Daoy (cell line): ENCODE measurements at places on chromosomes 13 and 19. TPM values are rescaled to one million over a fixed set of nuclear protein-coding genes. Genes with fewer than 3 reads are reported as not detected.

DNA sequence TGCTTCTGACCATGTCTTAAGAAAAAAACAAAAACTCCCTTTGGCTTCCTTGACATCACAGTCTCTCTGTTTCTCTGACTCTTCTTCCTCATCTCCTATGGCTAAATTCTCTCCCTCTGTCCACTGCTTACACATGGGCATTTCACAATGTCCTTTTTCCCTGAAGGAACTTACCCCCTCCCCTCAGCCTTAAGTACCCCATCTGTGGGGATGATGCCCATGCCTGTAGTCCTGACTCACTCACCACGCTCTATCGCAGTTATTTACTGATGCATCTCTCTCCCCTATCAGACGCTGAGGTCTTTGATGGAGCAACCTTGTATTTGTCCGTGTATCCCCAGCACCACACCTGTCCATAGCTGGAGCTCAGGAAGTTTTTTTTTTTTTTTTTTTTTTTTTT is 32.4 kb downstream of the ACTN4 start:
- no peak for DNase-seq

DNA sequence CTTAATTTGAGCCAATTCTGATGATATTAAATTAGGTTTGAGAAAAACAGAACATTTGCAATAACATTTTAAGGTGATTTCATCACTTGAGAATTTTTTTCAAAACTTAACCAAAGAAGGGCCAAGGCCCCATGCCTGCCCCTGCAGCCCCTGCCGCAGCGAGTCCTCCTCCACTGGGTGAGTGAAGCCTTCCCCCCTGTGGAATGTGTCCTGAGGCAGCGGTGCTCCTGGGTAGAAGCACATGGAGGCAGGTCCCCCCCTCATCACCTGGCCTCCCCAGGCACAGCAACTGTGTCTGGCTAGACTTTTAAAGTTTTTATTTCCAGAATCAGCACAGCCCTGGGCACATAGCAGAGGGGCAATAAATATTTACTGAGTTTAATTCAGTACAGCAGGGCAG is 10.8 kb downstream of the SOX1 start:
- no peak for DNase-seq

- no peak for DNase-seq
Measured at GRCh38 chr13:50812242-50812641, 31.2 kb downstream of the DLEU7 start.

GRCh38 chr13:75790198-75790970 is 154.3 kb downstream of the LMO7 start:
- DNase-seq: no peak

DNA sequence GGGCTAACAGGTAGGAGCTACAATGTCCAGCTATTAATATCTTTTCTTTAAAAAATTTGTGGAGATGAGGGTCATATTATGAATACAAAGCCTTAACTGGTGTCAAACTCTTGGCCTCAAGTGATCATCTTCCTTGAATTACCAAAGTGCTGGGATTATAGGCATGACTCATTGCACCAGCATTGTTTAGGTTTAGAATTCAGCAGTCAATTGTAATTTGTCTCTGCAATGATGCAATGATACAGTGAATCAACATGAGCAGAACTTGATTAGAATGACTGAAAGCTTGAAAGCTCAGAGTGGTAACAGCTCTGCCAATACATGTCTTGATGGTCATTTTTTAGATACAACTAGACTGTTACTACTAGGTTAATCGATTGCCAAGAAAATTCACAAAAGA is 752.8 kb upstream of the MIR17HG start:
- DNase-seq: no peak

- peak; percentile 31 for DNase-seq
Measured at GRCh38 chr13:20125129-20125782, 35.6 kb downstream of the GJA3 start.

- DNase-seq: no peak
Measured at GRCh38 chr19:41552558-41552957, 23.4 kb upstream of the CEACAM21 start.

- DNase-seq: peak; percentile 21
Measured at GRCh38 chr19:5738423-5738822, 18.0 kb downstream of the CATSPERD start.

GRCh38 chr19:20044663-20045062 is 5.4 kb upstream of the ZNF682 start:
- DNase-seq: no peak

DNA sequence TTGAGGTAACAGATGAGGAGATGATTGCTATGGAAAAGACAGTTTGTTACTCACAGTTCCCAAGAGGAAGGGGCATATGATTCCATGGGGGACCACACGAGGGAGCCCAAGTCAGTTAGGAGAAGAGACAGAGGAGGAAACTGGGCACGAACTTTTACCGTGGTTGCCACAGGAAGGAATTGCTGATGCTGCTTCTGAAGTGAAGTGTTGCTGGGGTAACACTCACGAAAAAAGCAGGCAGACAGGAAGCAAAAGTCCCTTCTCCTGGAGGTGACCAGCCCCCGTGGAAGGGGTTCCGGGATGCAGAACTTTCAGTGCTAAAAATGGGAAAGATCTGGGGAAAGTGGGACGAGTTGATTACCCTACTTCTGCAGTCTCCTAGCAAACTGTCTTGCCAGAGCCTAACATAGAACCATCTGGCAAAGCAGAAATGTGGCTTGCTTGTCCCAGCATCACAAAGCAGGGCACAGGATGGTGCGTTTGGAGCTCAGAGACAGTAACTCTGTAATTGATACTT is 35.4 kb upstream of the MAP3K10 start:
- peak; percentile 65 for DNase-seq

- no peak for DNase-seq
Measured at GRCh38 chr13:27680465-27680864, 58.8 kb downstream of the POLR1D start.

- DNase-seq: no peak
Measured at GRCh38 chr13:90233933-90234672, 1113.4 kb upstream of the MIR17HG start.

GRCh38 chr19:49492573-49493405 is 3.4 kb upstream of the RPS11 start:
- peak; percentile 43 for DNase-seq

DNA sequence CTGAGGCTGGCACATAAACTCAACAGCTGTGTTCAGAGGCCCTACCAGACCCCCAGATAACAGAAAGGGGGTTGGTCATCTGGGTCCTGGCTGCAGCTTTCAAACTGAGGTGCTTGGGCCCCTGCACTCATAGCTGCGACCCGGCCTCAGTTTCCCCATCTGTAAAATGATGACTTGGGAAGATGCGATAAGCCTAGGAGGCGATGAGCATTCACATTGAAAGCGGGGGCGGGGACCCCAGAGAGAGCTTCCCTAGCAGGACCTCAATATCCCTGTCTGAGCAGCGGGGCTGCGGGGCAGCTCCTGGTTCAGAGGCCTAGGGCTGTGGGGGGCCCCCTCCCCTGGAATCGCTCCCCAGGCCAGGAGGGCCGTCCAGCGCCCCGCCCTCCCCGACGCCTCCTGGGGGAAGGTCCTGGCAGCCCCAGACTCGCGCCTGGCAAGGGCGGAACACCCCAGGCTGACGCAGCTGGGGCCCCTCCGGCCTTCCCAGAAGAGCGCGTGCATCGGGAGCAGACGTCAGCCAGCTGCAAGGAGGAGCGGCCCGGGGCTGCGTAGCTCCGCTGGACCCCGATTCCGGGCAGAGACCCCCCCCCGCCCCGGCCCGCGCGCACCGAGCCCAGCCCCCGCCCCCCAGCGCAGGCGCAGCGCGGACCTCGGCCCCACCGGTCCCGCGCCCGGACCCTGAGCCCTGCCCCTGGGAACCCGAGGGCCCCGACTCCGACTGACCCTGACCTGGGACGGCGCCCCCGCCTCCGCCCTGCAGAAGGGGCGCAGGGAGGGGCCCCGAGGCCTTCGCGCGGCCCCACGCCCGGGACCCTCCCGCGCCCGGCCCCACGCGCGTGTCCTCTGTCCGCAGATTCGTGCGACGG is 3.5 kb downstream of the FSTL3 start:
- DNase-seq: peak; percentile 75

DNA sequence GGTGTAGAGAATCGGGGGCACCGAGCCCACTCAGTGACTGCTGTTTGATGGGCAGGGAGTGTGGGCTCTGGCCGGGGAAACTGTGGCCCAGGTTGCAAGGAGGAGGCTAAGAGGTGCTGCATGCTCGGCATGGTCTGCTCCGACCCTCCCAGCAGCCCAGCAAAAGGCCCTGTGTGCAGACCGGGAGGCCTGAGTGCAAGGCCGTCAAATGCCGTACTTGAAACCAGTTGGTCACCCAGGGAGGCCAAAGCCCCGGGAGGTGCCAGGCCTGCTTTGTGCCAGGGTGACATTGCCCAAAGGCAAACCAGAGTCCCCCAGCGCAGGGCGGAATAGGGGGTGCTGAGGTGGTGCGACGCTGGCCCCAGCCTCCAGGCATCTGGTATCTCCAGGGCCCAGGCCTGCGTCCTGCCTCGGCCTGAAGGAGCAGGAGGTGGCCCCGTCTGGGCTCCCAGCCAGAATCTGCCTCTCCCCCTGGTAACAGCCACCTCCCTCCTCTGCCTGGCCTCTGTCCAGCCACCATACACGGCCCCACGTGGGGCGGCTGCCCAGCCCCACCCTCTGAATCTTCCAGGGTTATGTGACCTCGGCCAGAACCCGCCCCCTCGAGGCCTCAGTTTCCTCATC is 4.0 kb downstream of the PIK3R2 start:
- peak; percentile 87 for DNase-seq

DNA sequence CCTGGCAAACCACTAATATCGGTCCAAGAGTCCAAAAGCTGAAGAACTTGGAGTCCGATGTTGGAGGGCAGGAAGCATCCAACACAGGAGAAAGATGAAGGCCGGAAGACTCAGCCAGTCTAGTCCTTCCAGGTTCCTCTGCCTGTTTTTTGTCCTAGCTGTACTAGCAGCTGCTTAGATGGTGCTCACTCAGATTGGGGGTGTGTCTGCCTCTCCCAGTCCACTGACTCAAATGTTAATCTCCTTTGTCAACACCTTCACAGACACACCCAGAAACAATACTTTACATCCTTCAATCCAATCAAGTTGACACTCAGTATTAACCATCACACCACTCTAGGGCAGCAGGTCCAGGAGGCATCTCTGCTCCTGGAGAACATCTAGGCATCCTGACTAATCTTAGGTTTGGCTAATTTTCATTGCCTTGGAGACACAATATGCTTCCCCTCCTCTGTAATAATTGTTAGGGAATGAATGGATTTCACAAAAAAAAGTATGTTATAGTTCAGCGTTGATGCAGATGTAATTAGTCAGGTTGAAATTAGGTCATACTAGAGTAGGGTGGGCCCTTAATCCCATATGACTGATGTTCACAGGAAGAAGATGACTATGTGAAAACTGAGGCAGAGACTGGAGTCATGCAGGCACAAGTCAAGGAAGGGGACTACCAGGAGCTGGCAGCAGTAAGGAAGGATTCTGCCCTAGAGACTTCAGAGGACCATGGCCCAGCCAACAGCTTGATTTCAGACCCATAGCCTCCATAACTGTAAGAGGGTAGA is 183.4 kb downstream of the RBM26 start:
- no peak for DNase-seq

GRCh38 chr19:23318143-23318542 is 67.9 kb upstream of the ZNF724 start:
- no peak for DNase-seq

- no peak for DNase-seq
Measured at GRCh38 chr19:27962264-27962663, 1250.7 kb downstream of the UQCRFS1 start.

DNA sequence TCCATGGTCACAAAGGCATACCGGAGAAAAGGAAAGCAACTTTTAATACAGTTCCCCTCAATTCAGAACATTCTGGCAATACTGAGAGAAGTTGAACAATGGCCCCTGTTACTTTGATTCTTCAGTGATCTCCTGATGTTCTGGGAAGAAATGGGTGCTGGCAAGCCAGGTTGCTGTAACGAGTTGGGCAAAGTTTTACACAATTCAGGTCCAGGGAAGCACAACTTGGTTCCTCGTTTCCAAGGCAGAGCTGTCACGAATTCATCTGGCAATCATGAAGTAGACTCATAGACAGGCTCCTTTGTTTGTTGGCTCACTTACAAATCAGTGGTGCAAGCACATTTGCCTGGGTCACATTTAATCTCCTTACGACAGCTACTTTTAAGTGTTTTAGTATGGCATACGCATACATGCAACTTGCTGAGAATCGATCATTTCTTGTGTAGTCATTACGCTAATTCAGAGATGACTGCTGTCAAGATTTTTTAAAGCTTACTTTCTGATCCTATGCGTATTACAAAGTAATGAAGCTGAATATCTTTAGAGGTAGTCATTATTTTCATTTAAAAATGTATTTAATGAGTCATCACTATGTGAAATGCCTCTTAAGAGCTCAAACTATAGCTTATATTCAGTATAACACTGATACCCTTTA is 174.7 kb downstream of the GPC5 start:
- no peak for DNase-seq

- DNase-seq: no peak
Measured at GRCh38 chr19:30169196-30169900, 202.8 kb upstream of the ZNF536 start.

DNA sequence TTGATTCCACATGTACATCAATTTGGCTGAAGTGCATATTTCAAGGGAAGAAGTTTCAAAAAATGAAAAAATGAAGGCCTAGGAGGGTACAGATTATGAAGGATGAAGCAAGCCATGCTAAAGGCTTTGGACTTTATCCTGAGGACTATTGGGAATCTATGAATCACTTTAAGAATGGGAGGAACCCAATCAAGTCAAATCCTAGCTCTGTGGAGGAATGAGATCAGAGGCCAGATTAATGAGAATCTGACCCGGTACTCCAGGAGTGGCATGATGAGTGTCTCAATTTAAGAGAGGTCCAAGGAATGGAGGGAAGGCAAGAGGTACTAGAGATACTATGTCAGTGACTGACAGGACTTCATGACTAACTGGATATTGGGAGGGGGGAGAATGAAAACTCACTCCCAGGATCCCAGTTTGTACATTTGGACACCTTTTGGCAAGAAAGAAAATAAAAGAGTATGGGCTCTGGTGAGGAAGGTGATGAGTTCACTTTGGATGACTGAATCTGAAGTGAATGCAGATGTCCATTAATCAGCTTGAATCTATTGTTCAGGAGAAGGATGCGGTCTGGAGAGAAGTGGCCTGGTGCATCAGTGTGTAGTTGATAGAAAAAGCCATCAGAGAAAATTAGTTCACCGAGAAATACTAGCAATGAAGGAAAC is 349.0 kb downstream of the EFNB2 start:
- peak; percentile 5 for DNase-seq

- DNase-seq: no peak
Measured at GRCh38 chr13:31042481-31043165, 110.2 kb downstream of the TEX26 start.

DNA sequence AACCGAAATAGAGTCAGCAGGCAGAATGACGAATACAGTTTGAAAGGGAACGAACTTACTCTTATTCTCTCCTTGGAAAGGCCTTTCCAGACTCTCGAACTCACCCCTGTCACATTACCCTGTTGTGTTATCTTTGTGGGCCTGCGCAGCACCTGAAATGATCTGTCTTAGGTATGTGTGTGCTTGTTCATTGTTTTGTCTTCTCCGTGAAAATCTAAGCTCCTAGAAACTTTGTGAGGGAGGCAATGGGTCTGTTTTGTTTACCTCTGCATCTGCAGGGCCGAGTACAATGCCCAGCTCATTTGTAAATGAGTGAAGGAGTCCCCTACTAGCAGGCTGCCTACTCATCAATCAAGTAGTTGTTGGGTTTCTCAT is 19.6 kb downstream of the HMGB1 start:
- DNase-seq: no peak

Gene LGALS14
- not detected in 2 replicates for total RNA-seq

Gene NLRP5
- total RNA-seq: 4.9 and 5.1 TPM in 2 replicates

Gene ZSCAN1
- not detected in 2 replicates for total RNA-seq

Gene TJP3
- 0.03 TPM in 1 of 2 replicates, not detected in the other for total RNA-seq

Gene FGF9
- total RNA-seq: 0.60 and 0.74 TPM in 2 replicates

Gene LIG4
- total RNA-seq: 9.5 and 12.2 TPM in 2 replicates

Gene ATP8B3
- total RNA-seq: 1.8 TPM in 1 of 2 replicates, not detected in the other
